Panc1 (cell line): ENCODE measurements at places on chromosomes 7 and 10. TPM values are rescaled to one million over a fixed set of nuclear protein-coding genes. Genes with fewer than 3 reads are reported as not detected.

The IL6 gene
- not detected for total RNA-seq

The NEUROG3 gene
- total RNA-seq: not detected

The TMEM176A gene
- total RNA-seq: 0.39 TPM

The ZNF804B gene
- not detected for total RNA-seq

The STRA8 gene
- total RNA-seq: not detected

The NPFFR1 gene
- 0.05 TPM for total RNA-seq

The TAS2R41 gene
- total RNA-seq: not detected

The SLC26A5 gene
- total RNA-seq: not detected

The DOCK4 gene
- 10.8 TPM for total RNA-seq

The ELFN1 gene
- total RNA-seq: 39.0 TPM

The CYP3A7 gene
- total RNA-seq: not detected

The ABCB1 gene
- 0.67 TPM for total RNA-seq

The SCIN gene
- 5.6 TPM for total RNA-seq

The GALNT17 gene
- not detected for total RNA-seq

The TSPAN33 gene
- 5.4 TPM for total RNA-seq

The SLF2 gene
- 38.8 TPM for total RNA-seq

The GSDME gene
- 4.5 TPM for total RNA-seq

The CFTR gene
- 0.31 TPM for total RNA-seq

The ZP3 gene
- 23.3 TPM for total RNA-seq

The KIAA1549 gene
- 14.1 TPM for total RNA-seq

The CHN2 gene
- 0.15 TPM for total RNA-seq

The HKDC1 gene
- total RNA-seq: 1.1 TPM

The PLEKHS1 gene
- 0.21 TPM for total RNA-seq

The THSD7A gene
- 38.6 TPM for total RNA-seq

The ANKRD1 gene
- 0.26 TPM for total RNA-seq

The ENTPD1 gene
- 0.31 TPM for total RNA-seq

The CALCR gene
- total RNA-seq: 0.10 TPM

The GPR26 gene
- total RNA-seq: not detected

The TCTN3 gene
- 56.6 TPM for total RNA-seq

The RADIL gene
- total RNA-seq: 1.3 TPM

The LHFPL3 gene
- not detected for total RNA-seq

The LAMB1 gene
- 204 TPM for total RNA-seq

The CHAT gene
- not detected for total RNA-seq

The GSTO2 gene
- total RNA-seq: 28.5 TPM

The OR9A2 gene
- total RNA-seq: not detected

The STEAP2 gene
- total RNA-seq: 4.1 TPM

The PLAC9 gene
- total RNA-seq: not detected

The AKR1C8 gene
- not detected for total RNA-seq

The GHRHR gene
- not detected for total RNA-seq

The BMPER gene
- not detected for total RNA-seq

The WNT8B gene
- not detected for total RNA-seq

The OR2A42 gene
- total RNA-seq: not detected

The PRKCQ gene
- total RNA-seq: 0.23 TPM

The SFXN3 gene
- 15.3 TPM for total RNA-seq

The HSPA12A gene
- 7.7 TPM for total RNA-seq

The CDHR3 gene
- total RNA-seq: 6.5 TPM

The CLDN4 gene
- 295 TPM for total RNA-seq

The PRSS37 gene
- total RNA-seq: not detected

The LEP gene
- total RNA-seq: not detected

The PAX4 gene
- total RNA-seq: not detected

The CHRM2 gene
- not detected for total RNA-seq

The HOXA10 gene
- 0.41 TPM for total RNA-seq

The NRCAM gene
- total RNA-seq: 0.21 TPM

The IFIT1B gene
- total RNA-seq: not detected

The NKX2-3 gene
- total RNA-seq: 0.15 TPM

The UPK3B gene
- 9.8 TPM for total RNA-seq
